ENCODE measurements at places on chromosomes 11 and 22.

DNA sequence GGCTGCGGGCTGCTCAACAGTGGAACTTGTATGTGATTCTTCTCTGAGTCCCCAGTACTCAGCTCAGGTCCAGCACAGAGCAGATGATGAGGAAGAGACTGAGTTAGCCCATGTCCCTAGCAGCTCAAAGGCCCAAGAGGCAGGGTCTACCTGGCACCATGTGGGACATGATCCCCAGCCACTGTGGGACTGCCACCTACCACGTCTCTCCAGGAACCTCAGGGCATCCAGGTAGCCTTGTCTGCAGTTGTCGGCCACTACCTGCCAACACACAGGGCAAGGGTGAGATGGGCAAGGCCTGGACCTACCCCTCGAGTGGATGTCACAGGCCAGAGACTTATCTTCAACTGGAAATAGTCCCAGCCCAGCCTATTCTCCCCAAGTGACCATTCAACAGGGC lies 4.4 kb downstream of the PNPLA5 start:
- DNase-seq: no peak

DNA sequence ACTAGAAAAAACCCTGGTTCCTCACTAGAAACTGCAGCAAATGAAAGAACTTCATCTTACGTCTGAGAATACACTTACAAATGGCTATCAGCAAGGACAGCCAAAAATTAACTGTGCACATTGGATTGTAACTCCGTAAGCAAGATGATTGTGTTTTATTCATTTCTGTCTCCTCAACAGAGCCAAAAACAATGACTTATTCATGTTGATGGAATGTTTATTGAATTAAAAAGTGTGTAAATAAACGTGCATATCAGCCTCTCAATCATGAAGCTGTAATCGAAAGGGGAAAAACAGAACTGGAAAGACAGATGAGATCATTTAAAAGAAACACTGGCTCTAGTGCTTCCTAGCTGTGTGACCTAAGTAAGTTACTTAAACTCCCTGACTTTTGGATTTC lies 307.5 kb upstream of the ZC3H12C start:
- no peak for DNase-seq

DNA sequence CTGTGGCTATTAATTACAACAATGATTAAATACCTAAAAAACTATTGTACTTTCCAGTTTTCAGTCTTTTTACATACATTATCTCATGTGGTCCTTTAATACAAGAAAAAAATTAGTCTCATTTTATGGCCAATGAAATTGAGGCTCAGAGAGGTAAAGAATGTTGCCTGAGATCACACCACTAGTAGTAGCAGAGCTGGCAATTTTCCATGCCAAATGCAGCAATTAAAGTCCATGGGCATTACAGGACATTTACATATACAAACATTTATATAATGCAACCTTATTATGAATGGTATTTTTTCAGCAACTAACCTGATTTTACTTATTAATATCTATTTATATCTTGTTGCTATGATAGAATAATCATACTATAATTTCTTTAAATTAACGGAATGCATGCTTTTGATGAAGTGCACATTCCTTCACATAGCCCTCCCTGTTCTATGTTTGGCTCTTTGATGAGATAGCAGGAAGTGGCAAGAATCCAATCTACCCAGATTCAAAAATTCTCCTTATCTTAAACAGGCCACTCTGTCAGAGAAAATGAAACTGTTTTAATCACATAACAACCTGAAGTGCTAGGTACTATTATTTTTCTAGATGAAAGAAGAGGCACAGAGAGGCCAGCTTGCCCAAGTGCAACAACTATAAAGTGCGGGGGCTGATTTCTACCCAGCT lies 120.9 kb upstream of the LDLRAD3 start:
- DNase-seq: no peak

DNA sequence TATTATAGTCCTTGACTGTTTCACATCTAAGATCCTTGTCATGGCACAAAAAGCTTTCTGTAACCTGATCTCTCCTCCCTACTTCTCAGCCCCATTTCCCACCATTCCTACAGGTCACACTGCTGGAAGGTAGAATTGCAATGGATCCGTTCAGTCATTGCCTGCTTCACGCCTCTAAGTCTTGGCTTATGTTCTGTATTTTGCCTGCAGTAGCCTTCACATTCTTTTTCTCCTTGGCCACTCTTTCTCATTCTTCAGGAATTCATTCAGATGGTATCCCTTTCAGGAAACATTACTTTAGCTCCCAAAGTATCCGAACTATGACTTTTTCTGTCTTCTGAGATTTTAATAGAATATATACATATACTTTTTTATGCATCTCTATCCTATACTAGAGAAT lies 731.5 kb downstream of the NTM start:
- no peak for DNase-seq

DNA sequence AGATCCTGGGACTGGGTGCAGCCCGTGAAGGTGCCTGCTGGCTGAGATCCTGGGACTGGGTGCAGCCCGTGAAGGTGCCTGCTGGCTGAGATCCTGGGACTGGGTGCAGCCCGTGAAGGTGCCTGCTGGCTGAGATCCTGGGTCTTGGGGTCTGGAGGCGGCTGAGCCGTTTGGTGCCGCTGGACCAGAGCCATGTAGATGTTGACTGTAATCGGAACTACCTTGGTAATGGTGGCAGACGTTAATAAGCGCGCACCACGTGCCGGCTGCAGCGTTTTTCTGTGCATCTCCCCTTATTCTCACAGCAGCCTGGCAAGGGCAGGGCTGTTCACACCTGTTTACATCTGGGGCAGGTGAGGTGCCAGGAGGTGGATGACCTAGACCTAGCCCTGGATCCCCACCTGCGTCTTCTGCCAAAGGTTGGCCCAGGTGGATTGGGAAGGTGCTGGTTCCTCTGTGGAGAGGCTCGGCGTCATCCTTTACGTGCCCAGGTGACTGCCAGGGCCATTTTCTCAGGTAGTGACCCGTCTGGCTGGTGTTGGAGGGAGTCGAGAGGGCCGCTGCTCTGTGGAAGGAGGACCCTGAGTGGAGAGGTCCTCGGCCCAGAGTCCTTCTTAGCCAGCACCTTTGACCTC lies 382.5 kb downstream of the TBC1D22A start:
- no peak for DNase-seq

GRCh38 chr11:118979434-118979833 lies 7.9 kb downstream of the FOXR1 start:
- no peak for DNase-seq

GRCh38 chr11:709109-709997 lies 3.3 kb downstream of the EPS8L2 start:
- no peak for DNase-seq

DNA sequence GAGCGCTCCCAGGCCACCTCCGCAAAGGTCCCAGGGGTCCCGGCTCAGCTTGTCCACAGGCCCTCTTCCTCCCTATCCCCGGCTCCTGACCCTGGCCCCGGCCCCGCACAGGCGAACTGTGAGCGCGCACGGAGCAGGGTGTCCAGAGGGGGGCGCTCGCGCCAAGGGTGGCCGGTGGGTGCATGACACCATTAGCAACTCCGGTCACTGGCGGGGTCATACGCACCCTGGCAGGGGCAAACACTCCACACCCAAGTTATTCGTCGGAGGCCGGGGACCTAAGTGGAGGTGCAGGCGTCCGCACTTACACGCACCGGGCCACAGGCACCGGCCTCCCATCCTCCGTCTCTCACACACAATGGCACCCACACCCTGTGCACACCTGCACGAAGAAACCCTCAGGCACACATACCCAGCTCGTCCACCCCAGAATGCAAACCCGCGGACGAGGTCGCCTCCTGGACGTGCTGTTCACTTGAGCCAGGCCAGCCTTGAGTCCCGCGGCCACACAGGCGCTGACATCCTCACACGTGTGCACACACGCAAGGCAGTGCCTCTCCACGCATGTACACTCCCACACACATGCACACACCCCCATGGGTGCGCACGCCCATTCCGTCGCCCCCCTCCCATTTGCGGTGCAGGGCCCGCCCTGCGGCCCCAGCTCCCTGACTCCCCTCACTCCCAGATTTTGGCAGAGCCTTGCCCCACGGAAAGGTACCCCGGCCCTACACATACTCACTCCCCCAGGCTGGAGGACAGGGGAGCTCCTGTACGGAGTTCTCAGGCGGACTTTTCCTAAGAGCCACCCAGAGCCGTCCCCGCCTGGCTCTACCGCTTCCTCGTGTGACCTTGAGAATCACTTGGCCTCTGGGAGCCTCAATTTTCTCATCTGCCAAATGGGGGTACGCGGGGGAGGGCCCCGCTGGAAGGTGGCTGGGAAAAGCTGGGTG lies at the start of gene RASGRP2:
Gene RASGRP2, minus strand, starts transcription at position 552 of the 953 bp plus-strand sequence. CDS start 1,276 bp downstream, outside the sequence.
- peak; percentile 70 for DNase-seq

DNA sequence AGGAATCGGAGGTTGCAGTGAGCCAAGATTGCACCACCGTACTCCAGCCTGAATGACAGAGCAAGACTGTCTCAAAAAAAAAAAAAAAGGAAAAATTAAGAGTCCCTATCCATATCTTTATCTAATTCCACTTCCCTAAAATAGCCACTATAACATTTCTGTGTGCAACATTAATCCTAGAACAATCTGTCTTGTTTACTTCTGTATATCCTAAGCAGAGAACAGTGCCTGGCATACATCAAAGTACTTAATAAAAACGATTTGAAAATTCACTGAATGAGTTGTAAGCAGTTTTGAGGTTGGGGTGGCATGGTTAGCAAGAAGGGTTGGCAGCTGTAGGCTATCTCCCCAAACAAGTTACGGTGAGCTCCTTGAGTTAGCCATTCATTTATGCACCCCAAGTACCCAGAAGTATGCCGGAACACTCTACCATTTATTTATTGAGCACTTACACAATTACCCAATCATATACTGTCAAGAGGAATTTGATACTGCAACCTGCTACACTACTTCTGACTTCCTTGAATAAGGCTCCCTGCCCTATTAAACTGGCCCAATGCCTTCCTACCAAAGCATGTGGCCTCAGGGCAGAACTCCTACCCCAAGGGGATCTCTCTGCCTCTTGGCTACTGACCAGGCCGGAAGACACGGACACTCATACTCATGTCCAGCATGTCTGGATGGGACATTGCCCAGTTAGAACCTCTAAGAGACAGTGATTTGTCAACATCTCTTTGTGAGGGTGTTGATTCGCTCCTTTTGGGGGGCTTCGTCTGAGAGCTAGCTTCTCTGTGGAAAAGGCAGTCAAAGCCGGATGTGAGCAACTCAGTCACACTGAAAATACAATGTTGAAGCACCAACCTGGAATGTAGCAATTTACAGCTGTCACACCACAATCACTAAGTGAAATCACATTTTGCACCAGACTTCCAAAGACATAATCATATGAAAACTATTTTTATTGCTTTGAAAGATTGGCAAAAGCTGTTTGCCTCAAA lies 16.3 kb upstream of the TMEM41B start:
- DNase-seq: no peak

GRCh38 chr22:38132136-38132535 lies 21.7 kb upstream of the BAIAP2L2 start:
- DNase-seq: no peak

DNA sequence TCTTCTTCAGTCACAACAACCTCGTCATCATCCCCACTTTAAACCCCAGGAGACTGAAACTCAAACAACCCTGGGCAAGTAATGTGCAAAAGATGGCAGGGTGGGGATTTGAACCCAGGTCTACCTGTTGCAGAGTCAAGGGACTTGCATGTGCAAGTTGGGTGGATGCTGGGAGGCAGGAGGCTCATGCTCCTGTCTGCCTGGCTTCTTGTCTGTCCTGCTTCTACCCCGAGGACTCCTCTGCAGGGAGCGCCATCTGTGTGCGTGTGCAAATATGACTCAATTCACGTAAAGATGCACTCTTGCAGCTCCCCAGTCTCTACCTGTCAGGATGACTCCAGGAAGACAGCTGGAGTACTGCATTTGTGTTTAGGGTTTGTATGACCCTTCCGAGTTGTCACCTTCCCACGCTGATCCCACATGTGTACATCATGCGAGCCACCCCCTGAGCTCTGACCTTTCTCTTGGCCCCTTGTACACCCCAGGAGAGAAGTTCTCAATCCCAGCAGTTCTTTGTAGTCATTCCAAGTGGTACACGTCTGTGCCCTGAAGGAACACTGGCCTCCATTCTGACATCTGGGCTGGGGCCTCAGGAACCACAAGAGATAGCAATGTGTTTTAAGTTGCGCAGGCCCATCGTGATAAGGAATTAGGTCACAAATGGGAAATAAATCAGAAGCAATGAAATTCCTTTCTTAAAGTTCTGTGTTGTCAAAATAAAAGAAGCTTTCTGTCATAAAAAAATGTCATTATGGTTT lies 95.7 kb downstream of the CWC15 start:
- no peak for DNase-seq
